ENCODE measurements at places on chromosomes 3 and 15. TPM values are rescaled to one million over a fixed set of nuclear protein-coding genes. Genes with fewer than 3 reads are reported as not detected.

ZIC1 gene
- 12.6 TPM for polyA plus RNA-seq

DNA sequence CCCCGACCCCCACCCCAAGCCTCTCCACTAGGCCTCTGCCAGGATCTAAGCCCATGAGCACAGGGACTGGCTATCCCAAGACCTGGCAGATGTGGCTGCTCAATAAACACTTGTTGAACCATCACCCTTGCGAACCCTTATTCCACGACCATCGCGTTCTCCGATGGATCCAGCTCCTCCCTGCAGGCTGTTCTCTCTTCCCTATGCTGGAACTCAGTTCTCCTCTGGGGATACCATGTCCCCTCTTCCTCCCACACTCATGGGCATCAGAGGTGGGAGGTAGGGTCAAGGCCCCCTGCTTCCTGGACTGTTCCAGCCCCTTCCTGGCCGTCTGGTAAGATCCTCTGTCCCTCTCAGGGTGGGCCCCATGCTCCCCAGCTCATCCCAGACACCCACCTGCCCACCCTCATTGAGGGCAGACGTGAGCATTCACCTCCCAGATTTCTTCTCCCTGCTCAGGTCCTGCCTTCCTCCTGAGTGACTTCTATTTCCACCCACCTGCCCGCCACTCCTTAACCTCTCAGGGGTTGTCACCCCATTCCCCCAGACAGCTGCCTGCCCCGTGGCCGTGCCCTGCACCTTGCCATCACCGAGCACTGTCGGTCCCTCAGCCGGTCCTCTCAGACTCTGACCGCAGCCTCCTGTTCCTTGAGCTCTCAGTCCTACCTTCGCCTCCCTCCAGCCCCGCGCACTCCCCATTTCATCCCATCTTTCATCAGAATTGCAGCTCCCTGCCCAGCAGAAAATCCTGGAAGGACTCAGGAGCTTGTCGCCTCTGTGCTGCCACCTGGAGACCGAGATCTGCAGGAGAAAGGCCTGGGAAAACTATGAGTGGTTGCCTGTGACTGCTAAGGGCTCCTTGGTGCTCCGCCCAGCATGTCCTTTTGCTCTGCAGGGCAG is 42.0 kb downstream of the PML start:
- peak; percentile 63 for DNase-seq

VIPR1 gene
- polyA plus RNA-seq, result 2.8 TPM

- DNase-seq, result no peak
Measured at GRCh38 chr15:68360721-68361120, 71.2 kb downstream of the ITGA11 start.

DNA sequence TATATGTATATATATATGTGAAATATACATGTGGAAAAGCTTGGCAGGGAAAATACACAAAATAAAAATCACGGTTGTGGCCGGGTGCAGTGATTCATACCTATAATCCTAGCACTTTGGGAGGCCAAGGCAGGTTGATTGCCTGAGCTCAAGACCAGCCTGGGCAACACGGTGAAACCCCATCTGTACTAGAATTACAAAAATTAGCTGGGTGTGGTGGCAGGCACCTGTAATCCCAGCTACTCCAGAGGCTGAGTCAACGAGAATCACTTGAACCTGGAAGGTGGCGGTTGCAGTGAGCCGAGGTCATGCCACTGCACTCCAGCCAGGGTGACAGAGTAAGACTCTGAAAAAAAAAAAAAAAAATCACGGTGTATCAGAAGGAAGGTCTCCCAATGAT is 20.8 kb upstream of the ARHGEF3 start:
- no peak for DNase-seq

- DNase-seq, result no peak
Measured at GRCh38 chr15:20340331-20340811, 201.2 kb downstream of the GOLGA6L6 start.

DNA sequence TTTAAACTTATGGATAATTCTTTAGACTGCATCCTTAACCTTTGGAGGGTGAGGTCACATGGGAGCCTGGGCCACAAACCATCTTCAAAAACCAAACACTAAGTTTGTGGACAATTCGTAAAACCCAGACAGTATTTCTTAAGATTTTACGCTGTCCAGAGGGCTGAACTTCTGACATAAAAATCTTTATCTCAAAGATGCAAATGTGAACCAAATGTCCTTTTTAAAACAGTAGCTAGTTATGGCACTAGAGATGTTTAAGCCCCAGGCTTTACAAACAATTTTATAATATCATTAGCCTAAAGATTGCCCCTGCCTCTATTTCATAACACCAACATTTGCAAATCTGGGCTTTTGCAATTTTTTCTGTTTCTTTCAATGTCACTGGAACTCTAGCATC is 287.2 kb downstream of the SATB1 start:
- no peak for DNase-seq

DNA sequence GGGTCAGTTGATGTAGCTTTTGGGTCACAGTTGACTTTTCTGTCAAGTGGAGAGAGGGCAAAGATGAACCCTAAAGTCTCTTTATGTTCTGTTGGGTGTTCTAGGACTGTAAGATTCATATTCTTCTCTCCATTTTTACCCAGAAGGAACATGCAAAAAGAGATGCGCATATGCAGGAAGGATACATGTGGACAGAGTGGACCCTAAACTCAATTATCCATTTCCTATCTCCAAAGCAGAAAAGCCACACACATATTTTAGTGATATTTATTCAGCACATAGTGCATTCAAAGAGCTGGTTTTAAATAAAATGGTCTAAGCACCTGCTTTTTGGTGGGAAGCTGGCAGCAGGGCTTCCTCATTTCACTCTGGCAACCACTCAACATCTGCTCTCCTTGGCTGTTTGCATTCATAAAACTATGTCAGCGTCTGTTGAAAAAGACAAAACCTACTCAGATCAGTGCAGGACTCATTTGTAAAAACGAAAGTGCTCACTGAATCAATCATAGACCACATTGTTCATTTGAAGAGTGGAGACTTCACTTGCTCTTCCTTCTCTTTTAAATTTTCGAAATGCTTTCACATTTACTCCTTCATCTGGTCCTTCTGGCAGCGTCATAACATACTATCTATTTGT is 96.6 kb downstream of the SEMA6D start:
- no peak for DNase-seq

DNA sequence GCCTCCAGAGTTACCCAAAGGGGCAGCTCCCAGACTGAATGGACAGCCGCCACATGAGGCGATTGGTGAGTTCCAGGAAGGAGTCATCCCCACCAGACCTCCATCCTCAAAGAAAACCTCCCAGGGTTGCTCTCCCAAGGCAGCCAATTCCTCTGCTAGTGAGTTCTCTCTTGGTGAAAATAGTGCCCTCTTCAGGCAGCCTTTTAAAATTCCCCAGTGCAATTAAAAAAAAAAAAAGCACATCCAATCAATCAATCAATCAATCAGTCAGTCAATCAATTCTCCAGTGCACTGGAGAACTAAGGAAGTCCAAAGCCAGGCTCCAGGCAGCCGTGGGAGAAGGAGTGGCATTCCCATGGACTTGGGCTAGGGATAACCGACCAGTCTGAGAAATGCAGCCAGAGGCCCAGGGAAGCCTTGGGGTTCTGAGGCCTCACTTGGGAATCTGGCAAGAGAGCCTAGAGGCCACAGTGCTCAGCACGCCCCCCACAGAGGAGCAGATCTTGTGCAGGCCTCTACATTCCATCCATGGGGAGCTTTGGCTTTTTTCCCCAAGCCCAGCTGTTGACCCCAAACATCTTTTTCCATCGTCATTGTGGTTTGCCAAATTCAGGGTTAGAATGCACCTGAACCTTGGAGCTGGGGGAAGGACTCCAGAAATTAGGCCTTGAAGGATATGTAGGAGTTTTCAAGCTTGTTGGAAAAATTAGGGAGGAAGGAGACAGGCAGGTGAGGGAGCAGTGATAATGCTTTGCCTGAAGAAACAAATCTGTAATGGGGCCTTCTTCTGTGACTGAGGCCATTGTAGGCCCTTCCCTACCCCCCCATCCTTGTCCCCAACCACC is 4.8 kb downstream of the PAQR5 start:
- no peak for DNase-seq

DNA sequence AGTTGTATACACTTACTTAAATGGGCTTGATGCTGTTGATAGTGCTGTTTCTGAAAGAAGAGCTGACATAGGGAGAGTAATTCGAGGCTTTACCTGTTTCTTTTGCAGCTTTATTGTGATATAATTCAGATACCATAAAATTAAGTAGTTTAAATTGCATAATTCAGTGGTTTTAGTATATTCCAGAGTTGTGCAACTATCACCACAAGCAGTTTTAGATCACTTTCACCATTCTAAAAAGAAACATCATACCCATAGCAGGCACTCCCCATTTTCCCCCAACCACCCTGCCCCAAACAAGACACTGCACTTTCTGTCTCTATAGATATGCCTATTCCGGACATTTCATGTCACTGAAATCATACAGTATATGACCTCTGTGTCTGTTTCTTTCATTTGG is 98.5 kb downstream of the MTHFS start:
- no peak for DNase-seq

SERPINI1 gene
- polyA plus RNA-seq, result 7.6 TPM

TEX9 gene
- 1.7 TPM for polyA plus RNA-seq

DNAH12 gene
- polyA plus RNA-seq, result 0.50 TPM

IL12A gene
- polyA plus RNA-seq, result 0.76 TPM

PODXL2 gene
- 5.3 TPM for polyA plus RNA-seq

GRCh38 chr15:74960995-74961588 is 4.5 kb upstream of the RPP25 start:
- no peak for DNase-seq

DNA sequence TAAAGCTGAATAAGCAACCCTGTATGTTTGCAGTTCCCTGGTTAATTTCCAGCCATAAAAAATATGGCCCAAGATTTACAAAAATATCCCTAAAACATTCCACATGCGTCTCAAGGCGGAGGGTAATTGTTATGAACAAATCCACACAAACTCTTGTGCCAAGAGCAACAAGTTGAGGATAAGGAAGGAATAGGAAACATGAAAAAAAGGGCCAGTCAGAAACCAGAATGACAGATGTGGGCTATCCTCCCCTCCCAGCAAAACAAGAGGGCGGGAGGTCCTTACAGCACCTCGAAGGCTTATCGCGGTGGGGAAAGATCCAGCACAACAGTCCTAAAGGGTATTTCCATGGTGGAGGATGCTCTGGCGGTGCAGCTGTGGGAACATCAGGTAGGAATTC is 155.6 kb upstream of the HES1 start:
- DNase-seq, result no peak

DNA sequence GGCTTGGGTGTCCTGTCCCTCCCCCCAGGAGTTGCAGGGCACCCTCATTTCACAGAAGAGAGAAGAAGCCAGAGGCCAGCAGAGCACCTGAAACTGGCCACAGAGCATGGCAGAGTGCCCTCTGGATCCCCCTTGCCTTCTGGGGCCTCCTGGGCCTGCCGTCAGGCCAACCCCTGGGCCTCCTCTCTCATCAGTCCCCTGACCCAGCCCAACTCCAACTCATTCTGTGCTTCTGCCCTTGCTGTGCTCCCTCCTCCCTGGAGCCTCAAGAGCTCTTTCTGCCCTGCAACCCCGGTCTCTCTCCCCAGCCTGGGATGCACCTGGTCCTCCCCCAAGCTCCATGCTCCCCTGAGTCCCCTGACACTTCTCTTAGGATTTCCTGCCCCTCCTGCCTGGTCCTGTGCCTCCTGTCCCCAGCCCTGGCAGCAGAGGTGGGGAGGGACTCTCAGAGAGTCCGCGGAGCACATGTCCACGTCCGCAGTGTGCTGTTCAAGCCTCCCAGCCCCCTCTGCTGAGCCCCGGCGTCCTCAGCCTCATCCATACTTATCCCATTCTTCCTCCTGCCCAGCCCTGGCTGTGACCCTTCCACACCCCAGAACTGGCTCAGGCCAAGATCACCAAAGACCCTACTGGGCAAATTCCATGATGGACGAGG is 30.5 kb upstream of the CACNA2D2 start:
- no peak for DNase-seq

DNA sequence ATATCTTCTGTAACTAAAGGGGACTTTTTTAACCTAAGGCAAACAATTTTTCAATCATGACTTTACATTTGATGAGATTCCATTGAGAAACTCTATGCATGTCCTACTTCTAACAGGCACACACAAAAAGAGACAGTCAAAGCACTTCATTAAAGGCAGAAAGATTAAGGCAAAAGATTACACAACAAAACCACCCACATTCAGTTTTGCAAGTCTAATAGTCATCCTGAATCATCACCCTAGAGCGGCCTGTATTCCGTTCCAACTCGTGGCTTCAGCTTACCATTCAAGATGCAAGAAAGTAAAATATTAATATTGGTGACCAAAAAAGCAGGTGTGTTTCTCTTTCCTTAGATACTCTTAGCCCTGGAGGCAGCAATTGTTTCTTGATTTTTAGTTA is 205.9 kb downstream of the P3H2 start:
- DNase-seq, result no peak

XCR1 gene
- 0.35 TPM for polyA plus RNA-seq

ALDH1A2 gene
- 18.5 TPM for polyA plus RNA-seq

AP3B2 gene
- polyA plus RNA-seq, result 0.59 TPM

GRCh38 chr15:67307156-67307555 is 52.6 kb downstream of the IQCH start:
- no peak for DNase-seq

ARGFX gene
- polyA plus RNA-seq, result not detected

INKA1 gene
- 7.4 TPM for polyA plus RNA-seq

DYNLT2B gene
- polyA plus RNA-seq, result 11.5 TPM

DNA sequence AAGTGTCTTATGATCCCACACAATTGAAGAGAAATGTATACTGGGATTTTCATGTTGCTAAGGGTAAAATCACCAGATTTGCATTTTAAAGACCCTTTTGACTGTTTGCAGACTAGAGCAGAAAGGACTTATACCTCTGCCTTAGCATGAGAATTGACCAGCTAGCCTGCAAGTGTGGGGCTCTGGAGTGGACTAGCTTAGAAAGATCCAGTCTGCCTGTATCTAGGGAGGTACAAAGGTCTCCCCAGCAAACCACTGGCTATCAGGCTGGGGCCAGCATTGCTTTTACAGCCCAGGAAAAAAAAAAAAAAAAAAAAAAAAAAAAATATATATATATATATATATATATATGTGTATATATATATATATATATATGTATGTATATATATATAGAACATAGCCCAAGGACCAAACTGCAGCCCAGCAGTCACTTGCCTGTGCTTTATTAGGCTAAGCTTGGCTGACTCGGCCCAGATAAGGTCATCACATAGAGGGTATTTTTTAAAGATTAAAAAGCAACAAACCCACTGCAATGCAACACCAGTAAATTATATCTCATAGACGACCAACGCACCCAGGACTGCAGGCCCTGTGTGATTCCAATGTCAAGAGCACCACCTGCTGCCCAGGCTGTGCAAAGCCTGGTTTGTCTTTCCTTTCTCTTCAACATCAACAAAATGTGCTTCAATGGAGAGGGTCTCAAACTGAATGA is 63.7 kb downstream of the DCLK3 start:
- peak; percentile 69 for DNase-seq

Data from hindlimb muscle (tissue), 1 donor.